ENCODE measurements at places on chromosomes 12 and 14.

GRCh38 chr14:103241531-103241930 lies 92.5 kb upstream of the EIF5 start:
- DNase-seq = no peak

GRCh38 chr12:27057543-27057942 lies 24.8 kb downstream of the C12orf71 start:
- DNase-seq = no peak

DNA sequence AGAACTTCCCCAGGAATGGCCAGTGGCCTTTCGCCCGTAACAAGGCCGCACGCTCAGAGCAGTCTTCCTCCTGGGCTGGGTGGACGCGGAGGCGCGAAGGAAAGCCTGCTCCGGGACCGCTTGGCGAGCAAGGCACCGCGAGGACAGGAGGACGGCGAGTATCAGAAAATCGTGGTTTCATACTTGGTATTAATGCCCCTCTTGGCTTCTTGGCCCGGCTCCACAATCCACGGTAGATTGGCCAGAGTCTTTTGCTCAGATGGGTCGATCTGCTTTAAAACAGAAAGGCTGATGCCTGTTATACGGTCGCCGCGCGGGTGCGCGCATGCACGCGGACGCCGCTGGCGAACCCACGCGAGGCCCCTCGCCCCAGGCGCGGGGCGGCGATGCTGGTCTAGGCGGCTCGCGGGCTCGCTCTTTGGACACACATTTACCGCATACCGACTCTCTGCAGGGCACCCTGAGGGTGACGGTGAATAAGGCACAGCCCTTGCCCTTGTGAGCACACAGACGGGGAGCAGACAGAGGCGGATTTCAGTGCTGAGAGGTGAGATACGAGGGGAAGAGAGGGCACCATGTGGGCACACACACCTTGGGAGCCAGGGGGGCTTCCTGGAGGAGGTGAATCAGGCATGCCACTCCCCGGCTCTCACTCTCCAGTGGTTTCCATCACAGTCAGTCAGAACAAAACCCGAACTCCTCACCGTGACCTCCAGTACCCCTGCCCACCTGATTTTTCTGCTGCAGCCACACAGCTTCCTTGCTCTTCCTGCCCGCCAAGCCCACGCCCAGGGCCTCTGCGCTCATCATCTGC lies 100.7 kb downstream of the APAF1 start:
- DNase-seq = peak; percentile 7

DNA sequence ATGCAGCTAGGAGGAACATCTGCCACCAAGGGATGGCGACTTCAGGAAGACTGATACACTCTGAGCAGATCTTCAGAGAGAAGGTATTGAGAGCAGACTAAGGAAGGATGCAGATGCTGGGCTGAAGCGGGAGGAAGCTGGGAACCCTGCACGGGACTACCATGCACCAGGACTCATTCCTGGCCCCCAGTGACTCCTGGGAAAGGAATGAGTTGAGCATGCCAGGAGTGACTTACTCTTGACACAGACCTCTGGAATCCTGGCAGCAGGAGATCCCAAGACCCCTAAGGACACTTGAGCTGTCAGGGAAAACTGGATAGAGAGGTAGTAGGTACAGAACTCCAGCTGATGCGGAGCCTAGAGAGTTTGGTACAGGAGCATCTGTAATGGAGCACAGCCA lies 336.1 kb downstream of the RPS29 start:
- no peak for DNase-seq

DNA sequence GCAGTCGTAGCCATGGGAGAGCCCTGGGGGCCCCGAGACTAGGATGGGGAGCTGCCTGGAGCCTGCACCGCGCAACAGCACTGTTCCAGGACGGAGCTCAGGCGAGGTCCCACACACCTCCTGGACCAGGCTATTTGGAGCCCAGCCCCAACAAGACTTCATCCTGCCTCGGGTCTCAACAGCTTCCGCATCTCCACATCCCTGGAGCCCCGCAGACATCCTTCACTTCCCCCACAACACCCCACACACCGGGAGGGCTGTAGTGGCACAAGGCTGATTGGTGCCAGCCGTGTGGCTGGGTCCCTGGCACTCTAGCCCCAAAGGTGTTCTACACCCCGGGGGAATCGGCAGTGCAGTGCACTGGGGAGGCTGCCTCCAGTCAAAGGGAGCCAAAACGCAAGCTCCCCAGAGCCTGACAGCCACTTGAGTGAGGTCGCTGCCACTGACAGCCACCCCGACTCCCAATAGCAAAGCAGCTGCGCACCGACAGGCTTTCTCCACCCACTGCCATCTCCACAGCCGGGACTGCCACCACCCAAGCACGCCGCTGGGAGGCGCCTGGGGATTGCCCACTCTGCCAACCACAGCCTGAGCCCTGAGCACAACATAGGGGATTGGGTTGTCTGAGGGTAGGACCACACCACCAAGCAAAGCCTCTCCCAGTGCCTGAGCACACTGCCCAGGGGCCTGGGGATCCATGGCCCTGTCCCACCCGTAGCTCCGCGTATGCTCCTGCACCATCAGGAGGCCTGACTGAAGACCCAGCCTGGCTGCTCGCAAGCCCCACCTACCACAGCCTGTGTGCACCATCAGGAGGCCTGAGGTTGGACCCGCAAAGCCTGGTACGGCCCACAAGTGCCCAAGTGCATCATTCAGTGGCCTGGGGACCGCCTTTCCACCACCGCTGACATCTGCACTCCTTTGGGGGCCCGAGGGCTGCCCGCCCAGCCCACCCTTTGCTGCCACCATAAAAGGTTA lies 13.2 kb upstream of the KLRF1 start:
- DNase-seq = peak; percentile 28

GRCh38 chr14:68619790-68620574 lies 172.9 kb downstream of the ZFP36L1 start:
- no peak for DNase-seq

- DNase-seq = no peak
Measured at GRCh38 chr12:124515981-124516380, 51.4 kb downstream of the NCOR2 start.

DNA sequence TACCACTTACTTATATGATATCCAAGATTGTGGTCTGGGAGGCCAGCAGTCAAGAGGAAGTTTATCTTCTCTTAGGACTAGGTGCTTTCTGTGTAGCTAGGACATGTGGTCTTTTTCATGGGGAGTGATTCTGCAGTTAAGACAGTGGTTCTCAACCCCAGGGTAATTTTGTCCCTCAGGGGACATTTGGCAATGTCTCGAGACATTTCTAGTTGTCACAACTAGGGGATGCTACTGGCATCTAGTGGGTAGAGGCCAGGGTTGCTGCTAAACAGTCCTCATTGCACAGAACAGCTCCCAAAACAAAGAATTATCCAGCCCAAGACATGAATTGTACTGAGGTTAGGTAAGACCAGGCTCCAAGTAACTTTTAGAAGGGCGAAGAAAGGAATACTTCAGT lies 20.0 kb downstream of the AMDHD1 start:
- DNase-seq = no peak

GRCh38 chr14:27366596-27366995 lies 768.8 kb upstream of the NOVA1 start:
- DNase-seq = peak; percentile 22

GRCh38 chr12:26246483-26247164 lies 51.3 kb downstream of the SSPN start:
- DNase-seq = no peak

GRCh38 chr12:124232654-124232987 lies 62.3 kb upstream of the RFLNA start:
- no peak for DNase-seq

DNA sequence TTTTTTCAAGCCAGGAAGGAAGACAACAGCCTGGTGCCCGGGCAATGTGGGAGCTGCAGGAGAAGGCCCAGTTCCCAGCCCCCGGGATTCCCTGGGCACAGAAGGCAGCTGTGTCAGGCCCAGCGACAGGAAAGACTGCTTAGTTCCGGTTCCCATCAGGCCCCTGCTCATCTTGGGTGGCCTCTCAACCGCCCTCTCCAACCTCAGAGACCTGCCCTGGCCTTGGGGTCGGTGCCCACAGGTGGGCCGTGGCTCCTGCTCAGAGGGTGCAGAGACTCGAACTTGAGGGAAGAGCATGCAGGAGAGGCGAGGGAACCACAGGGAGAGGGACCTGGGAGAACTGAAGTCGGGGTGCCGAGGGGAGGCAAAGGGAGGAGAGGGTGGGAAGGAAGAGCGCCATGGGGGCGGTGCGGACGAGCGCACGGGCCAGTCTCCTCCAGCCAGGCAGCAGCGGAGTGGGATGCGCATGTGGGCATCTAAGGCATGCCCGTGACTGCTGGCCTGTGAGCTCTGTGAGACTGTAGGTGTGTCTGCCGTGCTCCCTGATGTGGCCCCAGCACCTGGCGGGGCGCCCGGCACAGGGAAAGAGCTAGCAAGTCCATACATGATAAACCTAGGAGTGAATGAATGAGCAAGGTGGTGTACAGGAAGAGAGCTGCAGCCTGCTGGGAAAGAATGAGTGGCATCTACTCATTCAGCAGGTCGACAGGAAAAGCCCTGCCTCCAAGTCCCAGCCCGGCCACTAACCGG lies 42.7 kb downstream of the SSH1 start:
- no peak for DNase-seq
